ENCODE measurements at places on chromosomes 11 and 22.

DNA sequence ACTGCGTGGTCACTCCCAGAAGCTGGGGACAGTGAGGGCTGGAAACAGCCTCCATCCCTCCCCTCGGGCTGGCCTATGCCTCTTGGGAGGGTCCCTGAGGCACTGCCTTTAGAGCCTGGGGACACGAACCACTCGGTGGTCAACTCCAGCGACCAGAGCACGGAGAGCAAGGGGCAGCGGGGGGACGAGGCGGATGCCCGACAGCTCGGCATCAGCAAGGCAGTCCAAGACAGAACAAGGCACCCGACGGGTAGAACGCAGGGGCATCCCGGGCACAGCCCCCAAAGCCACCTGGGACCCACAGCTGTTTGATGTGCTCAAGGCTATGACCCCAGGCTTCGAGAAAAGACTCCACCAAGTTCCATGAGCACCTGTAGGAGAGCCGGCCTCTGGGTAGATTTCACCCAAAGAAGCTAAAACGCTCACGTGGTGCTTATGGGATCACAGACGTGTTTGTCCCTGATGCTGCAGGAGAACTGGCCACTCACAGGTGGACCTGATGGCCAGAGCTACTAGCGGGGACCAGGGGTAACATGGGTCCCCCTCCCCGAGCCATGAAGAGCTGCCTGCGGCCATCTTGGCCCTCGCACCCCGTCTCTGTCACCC is 510 bp upstream of the LSP1 start:
- DNase-seq = no peak

GRCh38 chr22:35458547-35459422 is 58.8 kb downstream of the MCM5 start:
- DNase-seq = no peak

DNA sequence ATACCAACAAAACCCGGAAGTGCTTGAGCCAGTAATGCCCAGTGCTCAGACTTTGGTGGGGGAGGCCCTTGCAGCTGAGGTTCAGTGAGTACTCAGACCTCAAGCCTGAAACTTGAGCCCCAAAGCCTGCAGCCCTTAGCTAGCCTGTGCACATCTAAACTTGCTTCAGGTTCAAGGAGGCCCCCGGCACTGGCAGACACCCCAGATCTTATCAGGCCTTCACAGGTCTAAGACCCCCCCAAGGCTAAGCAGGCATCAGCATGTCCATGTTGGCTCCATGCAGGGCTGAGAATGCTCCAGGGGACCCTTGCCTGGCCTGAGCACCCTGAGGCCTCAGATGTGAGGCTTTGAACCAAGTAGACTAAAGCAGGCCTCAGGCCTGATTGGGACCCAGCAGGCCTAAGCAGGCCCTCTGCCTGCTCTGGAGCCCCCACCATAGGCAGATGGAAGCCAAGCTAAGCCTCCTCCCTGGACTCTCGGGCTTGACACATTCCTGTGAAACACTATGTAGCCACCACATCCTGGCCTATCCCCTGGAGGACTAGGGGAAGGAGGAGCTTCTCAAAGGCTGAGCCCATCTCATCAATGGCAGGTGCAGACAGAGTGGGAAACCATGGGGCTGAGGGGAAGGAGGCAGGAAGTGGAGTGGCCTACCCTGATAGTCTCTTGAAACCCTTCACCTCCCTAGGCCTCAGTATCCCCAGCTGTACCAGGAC is 1.2 kb upstream of the CASTOR1 start:
- no peak for DNase-seq

- no peak for DNase-seq
Measured at GRCh38 chr11:58186938-58187337, 1.9 kb upstream of the OR9Q2 start.

DNA sequence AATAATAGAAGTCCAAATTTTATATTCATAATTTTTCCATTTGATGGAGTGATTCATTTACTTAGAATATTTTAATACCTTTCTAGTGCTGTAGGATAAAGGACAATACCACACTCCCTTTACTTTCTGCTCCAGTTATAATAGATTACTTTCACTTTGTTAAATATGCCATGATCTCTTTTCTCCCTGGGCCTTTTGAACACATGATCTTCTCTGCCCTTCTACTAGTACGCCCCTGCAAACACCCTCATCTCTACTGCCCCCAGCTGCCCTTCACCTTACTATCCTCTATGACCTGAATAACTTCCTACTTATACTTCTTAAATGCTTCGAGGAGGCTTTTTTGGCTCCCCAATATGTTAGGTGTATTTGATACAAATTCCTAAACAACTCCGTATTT is 177.3 kb downstream of the GUCY1A2 start:
- no peak for DNase-seq

DNA sequence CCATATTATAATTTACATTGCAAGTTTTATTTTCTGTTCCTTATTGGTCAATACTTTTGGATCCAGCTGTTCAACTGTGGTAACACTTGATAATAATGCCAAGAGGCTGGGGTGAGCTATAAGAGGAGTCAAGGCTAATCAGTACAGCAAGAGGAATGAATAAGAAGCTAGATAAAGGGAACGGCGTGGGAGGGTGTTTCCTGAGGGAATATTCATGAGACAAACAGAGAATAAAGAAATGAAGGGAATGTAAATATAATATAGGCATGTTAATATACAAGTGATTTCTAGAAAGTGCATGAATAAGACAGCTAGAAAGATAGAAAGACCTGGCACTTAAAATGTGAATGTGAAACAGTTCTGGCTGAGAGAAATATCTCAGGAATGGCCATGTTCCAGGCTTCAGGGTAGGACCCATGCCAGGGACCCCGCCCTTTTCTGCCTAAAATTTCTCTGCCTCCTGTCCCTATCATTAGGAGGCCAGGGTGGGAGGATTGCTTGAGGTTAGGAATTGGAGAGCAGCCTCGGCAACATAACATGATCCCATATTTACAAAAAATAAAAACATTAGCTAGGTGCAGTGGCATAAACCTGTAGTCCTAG is 3.9 kb downstream of the OR51B4 start:
- DNase-seq = no peak

DNA sequence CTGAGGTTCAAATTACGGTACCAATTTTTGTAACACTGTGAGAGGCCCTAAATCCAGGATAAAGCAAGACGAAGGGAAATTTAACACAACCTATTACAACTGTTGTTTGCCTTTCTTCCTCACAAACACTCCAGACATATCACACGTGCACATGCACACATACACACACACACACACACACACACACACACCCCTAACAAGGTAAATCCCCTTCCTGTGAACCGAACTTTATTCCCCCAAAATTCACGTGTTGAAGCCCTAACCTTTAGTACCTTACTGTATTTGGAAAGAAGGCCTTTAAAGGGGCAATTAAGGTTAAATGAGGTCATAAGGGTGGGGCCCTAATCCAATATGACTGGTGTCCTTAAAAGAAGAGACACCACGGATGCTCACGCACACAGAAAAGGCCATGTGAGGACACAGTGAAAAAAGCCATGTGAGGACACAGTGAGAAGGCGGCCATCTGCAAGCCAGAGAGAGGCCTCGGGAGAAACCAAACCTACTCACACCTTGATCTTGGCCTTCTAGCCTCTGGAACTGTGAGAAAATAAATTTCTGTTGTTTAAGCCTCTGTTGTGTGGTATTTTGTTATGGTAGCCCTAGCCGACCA is 1.8 kb downstream of the SERGEF start:
- DNase-seq = no peak

DNA sequence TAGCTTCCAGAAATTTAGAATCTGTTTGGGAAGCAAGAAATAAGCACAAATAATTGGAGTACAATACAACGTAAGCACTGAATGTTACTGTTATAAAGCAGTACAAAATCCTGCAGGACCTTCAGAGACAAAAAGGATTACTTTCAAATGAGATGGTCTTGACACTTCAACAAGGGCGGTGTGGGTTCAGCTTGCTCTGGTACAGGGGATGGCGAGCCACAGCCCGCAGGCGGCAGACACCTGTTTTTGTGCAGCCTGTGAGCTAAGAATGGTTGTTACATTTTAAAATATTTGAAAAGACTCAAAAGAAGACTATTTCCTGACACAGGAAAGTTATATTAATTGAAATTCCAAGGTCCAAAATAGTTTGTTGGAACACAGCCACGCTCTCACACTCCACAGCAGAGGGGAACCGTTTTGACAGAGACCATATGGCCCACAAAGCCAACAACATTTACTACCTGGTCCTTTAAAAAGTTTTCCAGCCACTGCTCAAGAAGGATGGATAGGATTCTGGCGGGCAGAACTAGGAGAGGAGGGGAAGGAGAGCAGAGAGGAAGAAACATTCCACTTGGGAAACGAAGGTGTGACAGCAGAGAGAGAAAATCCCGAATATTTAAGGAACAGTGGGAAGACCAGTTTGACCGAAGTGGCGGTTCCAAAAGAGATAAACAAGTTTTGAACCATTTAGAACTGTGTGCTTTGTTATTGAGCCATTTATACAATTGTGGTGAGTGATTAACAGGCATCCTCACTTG is 6.3 kb downstream of the PRDM10 start:
- no peak for DNase-seq

DNA sequence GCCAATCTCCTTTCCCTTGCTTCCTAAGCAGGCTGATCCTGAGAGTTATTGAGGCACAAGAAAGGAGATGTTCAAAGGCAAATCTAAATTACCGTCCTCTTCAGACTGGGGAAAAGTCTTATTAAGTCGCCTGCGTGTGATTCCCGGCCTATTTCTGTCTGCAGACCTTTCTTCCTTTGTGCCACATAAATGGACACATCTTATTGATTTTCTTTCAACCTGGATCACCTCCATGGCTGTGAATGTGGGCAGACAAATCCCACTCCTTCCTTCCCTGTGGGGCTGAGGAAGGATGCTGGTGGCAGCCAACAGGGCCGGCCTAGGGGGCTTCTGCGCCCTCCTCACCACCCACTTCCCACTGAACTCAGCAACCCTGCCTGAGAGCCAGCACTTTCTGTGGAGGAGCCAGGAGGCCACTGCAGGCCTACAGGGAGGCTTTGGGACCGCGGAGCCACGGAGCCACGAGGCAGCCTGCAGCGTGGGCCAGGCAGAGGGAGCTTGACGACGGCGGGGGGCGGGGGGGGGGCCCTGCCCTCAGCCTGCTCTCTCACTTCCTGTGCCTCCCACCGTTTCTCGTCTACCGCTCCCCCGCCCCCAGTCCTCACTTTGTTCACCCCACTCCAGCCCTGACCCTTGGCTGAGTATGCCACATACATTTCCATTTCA is 73.6 kb upstream of the LMO1 start:
- no peak for DNase-seq

GRCh38 chr22:41638748-41639147 is 17.7 kb downstream of the XRCC6 start:
- no peak for DNase-seq

- DNase-seq = no peak
Measured at GRCh38 chr11:106624377-106624776, 393.9 kb downstream of the GUCY1A2 start.

- no peak for DNase-seq
Measured at GRCh38 chr11:130003717-130004001, 1.0 kb upstream of the PRDM10 start.

DNA sequence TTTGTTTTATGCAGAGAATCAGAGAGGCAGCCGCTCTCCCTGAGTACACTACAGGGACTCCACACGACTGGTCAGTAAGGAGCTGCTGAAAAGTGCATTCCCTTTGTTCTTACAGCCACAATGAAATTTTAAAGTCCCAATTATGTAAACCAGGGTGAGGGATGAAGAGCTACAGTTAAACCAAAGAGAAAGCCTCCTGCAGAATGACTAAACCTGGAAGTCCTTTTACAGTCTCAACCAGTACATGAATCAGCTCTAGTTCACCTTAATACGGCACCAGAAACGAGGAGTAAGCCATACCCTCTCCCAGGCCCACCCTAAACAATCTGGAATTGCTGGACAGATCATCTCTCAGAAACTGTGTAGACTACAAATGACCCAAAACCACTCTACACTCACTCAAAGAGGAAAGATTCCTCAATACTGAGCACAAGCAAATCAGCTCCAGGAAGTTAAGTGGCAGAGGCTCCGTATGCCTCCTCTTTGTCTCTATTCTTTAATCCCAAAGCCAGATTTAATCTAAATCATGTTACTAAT is 113.1 kb downstream of the RBFOX2 start:
- no peak for DNase-seq

- no peak for DNase-seq
Measured at GRCh38 chr22:36383110-36383581, 4.6 kb downstream of the MYH9 start.

DNA sequence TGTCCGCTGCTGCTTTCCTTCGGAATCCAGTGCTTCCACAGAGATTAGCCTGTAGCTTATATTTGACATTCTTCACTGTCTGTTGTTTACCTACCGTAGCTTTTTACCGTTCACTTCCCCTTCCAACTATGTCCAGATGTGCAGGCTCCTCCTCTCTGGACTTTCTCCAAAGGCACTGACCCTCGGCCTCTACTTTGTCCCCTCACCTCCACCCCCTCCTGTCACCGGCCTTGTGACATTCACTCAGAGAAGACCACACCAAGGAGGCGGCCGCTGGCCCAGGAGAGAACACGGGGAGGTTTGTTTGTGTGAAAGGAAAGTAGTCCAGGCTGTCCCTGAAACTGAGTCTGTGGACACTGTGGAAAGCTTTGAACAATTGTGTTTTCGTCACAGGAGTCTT is 15.4 kb upstream of the ST14 start:
- no peak for DNase-seq

GRCh38 chr11:3950996-3951660 is 95.7 kb downstream of the STIM1 start:
- DNase-seq = no peak

GRCh38 chr11:130480186-130480585 is 31.7 kb downstream of the ADAMTS15 start:
- no peak for DNase-seq

GRCh38 chr11:59680287-59681154 is 11.7 kb upstream of the PATL1 start:
- DNase-seq = peak; percentile 37

DNA sequence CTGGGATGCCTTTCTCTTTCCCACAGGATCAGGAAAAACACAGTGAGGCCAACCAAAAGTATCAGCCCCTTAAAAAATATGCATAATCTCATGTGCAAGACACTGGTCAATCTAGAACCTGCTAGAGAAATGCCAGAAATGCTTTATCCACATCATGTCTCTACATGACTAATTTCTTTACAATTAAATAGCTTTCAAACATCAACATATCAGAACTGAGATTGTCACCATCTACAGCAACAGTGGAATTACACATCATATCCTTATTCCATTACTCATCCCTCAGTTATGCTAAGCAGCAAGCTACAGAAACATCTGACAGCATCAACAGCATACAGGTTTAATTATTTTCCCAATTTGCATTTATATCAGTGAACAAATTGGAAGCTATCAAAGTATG is 78.8 kb downstream of the DDIAS start:
- DNase-seq = no peak

Data from T1000 (cell line).